Right ventricle myocardium inferior (tissue), 1 donor: ENCODE measurements at places on chromosomes 16 and 17. TPM values are rescaled to one million over a fixed set of nuclear protein-coding genes. Genes with fewer than 3 reads are reported as not detected.

DNA sequence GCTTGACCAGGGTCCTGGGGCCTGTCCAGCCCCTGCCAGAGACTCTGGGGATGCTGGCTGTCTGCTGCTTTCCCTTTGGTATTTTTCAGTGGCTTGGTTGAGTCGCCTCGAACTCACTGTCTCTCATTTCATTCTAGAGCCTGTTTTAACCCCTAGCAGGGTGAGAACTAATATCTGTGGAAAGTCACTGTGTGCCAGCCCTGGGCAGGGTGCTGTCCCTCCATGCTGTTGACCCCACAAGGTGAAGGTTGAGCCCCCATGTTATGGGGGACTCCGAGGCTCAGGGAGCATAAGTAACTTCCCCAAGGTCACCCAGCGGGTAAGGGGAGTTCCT is 33.0 kb downstream of the DCAKD start:
- DNase-seq = no peak

Gene NACA2
- not detected for total RNA-seq

Gene USP6
- 0.08 TPM for total RNA-seq

GRCh38 chr16:5333991-5334390 is 236.4 kb upstream of the EEF2KMT start:
- DNase-seq = no peak

DNA sequence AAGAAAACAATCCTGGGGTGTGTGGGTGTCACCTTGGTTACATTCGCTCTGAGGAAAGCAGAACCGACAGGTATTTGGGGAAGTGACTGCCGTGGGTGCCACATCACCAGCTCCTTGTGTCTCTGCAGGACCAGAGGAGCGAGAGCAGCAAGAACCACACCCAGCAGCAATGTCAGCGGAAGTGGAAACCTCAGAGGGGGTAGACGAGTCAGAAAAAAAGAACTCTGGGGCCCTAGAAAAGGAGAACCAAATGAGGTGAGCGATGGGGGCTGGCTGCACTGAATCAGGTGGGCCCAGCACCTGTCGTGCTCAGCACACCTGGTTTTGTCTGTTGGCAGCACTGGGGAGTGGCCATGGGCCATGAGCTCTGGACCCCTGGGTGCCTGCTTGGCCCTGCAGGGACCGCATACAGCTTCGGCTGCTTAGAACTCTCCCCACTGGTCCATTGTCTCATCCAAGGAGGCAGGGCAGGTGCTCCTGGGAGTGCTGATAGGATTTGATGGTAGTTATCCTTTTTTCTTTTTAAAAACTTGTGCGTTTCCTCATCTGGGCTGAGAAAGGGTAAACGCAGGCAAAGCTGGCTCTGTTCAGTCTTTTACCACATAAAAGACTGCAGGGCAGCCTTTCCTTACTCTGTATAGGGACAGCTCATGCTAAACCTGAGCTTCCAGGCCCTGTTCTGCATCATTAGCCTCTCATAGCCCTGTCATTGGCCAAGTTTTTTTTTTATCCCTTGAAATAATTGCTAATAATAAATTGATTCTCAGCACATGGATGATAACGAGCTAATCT is 29.4 kb downstream of the HMOX2 start:
- peak; percentile 79 for DNase-seq

Gene KRT9
- not detected for total RNA-seq

Gene TNFRSF13B
- total RNA-seq = not detected

DNA sequence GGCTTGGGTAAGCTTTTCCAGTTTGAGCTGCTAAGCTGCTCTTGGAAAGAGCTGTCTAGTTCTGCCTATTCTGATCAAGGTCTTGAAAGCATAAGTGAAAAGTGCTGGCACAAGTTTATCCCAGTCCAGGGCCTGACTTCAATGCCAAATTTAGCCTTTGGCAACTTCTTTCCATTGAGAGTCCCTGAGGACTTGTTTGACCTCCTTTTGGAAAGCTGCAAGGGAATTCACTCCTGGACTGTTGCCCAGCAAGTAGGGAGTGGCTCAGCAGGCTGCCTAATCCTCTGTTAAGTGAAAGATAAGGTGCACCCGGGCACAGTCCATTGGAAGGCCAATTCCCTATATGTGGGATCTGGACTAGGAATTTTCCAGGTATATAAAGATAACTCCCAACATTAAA is 16.0 kb upstream of the TANC2 start:
- DNase-seq = no peak

- no peak for DNase-seq
Observed at GRCh38 chr17:65183736-65184135, 46.6 kb downstream of the RGS9 start.

Gene KRTAP4-1
- total RNA-seq = not detected

DNA sequence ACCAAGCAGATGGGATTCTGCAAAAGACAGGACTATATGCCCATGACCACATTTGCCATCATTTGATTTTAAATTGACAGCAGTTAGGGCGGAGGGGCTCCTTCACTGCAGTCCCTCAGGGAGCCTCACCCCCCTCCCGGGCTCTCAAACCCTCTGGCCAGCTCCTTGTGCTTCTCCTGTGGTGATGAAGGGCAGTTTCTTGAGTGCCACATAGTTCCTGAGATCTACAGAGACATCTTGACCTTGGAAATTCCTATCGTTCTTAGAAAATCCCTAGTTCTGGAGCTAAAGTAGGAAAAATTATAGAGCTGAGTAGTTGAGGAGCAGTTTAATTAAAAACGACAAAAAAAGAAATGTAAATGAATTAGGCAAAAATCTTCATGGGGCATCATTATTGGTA is 231.5 kb downstream of the CCDC182 start:
- no peak for DNase-seq

- no peak for DNase-seq
Observed at GRCh38 chr17:51685287-51685909, 425.1 kb downstream of the UTP18 start.

GRCh38 chr16:87317750-87318644 is 805 bp upstream of the C16orf95 start:
- peak; percentile 17 for DNase-seq
